ENCODE measurements at places on chromosomes 7 and 10. TPM values are rescaled to one million over a fixed set of nuclear protein-coding genes. Genes with fewer than 3 reads are reported as not detected.

The SMO gene
- 13.6 TPM for total RNA-seq

The CDK14 gene
- total RNA-seq, result 0.14 TPM

The POP7 gene
- 91.2 TPM for total RNA-seq

The SPDYE6 gene
- total RNA-seq, result not detected

The SLC35G1 gene
- total RNA-seq, result 8.7 TPM

The BPGM gene
- total RNA-seq, result 17.3 TPM

The SP4 gene
- 0.84 TPM for total RNA-seq

The EVX1 gene
- 0.14 TPM for total RNA-seq

The PYROXD2 gene
- 4.8 TPM for total RNA-seq

The ZCWPW1 gene
- total RNA-seq, result 1.5 TPM

The FKBP6 gene
- total RNA-seq, result not detected

The HMX3 gene
- not detected for total RNA-seq

The WEE2 gene
- not detected for total RNA-seq

The PON3 gene
- 38.1 TPM for total RNA-seq

The HPS1 gene
- total RNA-seq, result 36.1 TPM

The PKD2L1 gene
- total RNA-seq, result 0.07 TPM

The SH3PXD2A gene
- total RNA-seq, result 1.3 TPM

The HGF gene
- total RNA-seq, result not detected

The SSC4D gene
- total RNA-seq, result 0.73 TPM

The ELN gene
- not detected for total RNA-seq

The GSTO2 gene
- total RNA-seq, result 1.3 TPM
